ENCODE measurements at places on chromosomes 5 and 9.

- DNase-seq = no peak
Observed at GRCh38 chr9:34502471-34502870, 20.3 kb downstream of the ENHO start.

GRCh38 chr9:70144131-70144503 lies 100.5 kb downstream of the MAMDC2 start:
- no peak for DNase-seq

DNA sequence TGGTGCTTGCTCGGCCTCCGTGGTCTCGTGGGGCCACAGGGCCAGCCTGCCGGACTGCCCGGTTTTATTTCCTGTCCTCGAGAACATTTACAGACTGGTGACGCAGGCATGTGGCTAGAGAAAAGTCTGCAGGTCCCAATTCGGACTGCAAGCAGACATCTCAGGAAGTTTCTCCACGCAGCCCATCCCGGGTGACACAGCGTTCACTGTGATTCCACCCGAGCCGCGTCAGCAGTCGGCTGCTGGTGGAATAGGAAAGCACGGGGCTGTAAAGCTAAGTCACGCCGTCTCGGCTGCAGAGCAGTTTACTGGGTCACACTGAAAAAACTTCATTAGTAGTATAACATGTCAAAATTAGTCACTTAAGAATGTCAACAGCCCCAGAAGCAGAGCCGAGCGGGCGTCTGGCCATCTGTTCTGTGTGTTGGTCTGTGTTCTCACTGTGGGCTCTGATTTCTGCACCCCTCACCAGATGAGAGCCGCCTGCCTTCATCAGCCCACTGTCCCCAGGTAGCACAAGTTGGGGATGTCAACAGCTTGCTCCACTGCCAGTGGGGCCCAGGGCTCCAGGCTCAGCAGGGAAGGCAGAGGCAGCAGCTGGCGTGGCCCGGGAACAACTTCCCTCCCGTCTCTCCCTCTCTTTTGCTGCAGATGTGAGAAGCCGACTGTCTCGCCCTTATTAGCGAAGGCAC lies 363.7 kb downstream of the IRX2 start:
- DNase-seq = no peak

- DNase-seq = no peak
Observed at GRCh38 chr5:141084487-141084989, 9.9 kb upstream of the PCDHB2 start.

DNA sequence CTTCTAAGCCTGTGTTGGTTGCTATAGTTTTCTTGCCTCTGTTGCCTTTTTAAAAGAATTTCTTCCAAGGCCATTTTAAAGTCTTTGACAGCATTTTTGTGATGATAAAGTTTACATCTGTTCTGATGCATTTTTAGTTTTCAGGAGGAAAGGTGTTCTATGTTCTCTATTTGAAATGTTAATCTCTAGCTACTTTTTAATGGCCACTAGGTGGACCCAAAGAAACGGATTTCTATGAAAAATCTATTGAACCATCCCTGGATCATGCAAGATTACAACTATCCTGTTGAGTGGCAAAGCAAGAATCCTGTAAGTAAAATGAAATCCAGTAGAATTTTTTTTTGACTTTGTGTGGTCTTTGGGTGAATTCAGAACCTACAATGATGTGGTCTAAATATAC lies 60.2 kb downstream of the MELK start:
- no peak for DNase-seq

- no peak for DNase-seq
Observed at GRCh38 chr5:28729067-28729466, 1690.7 kb upstream of the CDH9 start.

- no peak for DNase-seq
Observed at GRCh38 chr5:88558366-88558765, 289.7 kb upstream of the TMEM161B start.

DNA sequence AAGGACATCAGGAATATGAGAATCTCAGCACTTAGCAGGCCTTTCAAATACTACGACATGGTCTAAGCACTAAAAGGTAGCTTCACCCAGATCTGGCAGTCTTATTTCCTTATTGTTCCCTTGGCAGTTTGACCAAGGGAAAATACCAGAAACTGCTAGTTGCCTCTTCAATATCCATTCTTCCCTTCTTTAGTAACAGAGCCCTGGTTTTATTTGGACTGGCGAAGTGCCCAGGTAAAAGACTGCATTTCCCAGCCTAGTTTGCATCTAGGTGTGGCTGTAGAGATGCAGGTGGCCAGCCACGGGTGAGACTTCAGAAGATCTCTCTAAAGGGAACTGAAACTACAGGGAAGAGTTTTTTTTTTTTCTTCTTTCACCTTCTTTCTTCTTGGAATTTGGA lies 21.6 kb downstream of the DMRT2 start:
- no peak for DNase-seq

DNA sequence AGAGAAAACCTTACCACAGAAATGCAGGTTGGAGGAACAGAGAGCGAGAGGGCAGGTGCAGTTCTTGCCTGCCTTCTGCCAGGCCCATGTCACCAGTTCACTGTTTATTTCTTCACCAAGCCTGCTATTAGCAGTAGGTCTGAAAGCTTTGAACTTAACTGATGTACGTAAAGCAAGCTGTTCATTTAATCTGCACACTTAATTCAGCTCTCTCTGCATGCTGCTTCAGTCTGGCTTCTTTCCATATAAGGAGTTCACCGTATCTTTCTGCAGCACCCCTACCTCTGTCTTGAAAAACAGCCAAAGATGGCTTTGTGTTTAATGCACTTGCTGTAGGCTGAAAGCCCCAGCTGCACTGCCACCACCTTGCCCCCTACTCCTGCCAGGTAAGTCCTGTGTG lies 205.1 kb downstream of the RAB3C start:
- DNase-seq = no peak

DNA sequence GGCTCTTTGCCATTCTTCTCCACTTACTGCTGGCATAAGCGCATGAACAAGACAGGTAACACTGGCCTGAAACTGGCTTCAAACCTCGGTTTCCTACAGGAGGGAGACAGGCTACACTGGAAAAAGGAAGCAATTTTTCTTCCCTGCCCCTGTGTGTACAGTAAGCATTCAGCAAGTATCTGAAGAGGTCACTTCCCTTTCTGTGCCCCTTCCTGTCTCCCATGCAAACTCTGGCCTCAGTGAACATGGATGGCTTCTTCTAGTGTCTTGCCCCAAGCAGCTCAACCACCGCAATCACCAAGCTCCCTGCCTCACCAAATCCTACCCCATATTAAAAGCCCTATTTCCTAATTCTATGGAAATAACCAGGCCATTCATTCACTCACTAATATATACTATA lies 42.4 kb downstream of the SERINC5 start:
- DNase-seq = no peak

DNA sequence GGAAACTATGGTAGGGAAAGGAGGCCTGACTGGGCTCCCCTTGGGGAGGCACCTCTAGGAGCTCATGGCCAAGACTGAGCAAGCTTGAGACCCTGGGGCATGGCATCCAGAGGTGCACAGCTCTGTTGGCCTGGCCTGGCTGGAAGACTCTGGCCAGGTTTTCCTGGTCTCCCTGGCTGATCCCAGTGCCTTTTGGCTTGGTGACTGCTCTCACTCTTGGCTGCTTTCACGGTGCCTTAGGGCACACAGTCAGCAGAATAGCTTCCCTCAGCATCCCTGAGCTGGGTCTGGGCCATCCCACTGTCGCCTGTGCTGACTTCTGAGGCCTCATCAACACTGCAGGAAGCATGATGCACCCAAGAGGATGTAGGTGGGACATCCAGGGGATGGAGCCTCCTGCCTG lies 13.4 kb upstream of the DELE1 start:
- DNase-seq = no peak

DNA sequence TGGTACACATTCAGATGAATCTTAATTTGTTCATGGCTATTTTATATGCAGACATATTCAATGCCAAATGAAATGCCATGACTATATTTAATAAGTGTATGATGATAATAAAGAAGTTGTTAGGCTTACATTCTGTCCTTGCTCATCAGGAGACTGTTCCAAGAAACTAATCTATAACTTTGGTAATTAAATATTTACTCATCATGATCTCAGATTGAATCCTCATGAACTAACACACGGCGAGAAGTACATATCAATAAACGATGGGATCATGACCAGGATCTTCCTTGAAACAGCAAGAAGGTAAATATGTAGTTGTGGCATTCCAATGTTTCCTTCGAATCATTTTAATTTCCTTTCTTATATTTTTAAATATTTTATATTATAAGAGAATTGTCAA lies 12.5 kb upstream of the AGGF1 start:
- DNase-seq = no peak

- no peak for DNase-seq
Observed at GRCh38 chr5:10556289-10556807, 7.5 kb upstream of the ANKRD33B start.

GRCh38 chr5:149001162-149001561 lies 61.7 kb downstream of the SH3TC2 start:
- DNase-seq = no peak

DNA sequence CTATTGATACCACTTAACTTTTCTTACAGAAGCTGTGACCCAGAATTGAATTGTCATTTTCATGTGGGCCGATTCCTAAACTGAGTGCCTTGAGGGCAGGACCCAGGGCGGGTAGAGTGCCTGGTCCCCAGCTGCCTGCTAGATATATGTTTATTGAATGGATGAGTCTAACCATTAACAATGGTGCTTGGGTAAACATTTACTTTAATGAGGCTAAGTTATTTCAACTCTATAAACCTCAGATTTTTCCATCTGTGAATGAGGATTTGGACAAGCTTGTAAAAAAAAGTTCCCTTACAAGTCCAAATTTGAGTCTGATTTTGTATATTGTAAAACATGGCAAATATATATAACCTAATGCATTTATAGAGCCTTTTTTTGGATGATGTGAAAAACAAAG lies 181.8 kb upstream of the ELL2 start:
- DNase-seq = no peak

GRCh38 chr9:119252671-119253299 lies 116.5 kb downstream of the BRINP1 start:
- no peak for DNase-seq

DNA sequence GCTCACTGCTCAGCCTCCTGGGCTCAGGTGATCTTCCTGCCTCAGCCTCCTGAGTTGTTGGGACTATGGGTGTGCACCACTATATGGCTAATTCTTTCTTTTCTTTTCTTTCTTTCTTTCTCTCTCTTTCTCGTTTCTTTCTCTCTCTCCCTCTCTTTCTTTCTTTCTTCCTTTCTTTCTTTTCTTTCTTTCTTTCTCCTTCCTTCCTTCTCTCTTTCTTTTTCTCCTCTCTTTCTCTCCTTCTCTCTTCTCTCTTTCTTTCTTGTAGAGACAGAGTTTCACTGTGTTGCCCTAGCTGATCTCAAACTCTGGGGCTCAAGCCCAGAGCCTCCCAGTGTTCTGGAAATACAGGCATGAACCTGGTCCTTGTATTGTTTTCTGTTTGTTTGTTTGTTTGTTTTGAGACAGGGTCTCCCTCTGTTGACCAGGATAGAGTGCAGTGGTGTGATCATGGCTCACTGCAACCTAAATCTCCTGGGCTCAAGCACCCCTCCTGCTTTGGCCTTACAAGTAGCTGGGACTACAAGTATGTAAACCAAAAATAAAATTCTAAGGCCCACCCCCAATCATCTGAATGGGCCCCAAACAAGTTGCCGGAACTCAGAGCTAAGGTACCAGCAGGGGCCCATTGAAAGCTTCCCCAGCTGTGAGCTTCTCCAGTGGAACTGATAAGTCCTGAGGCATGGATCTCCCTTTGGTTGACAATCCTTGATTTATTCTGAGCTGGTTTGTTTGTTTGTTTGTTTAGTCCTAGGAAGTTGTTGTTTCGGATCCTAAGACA lies 11.9 kb upstream of the BTF3 start:
- DNase-seq = no peak

DNA sequence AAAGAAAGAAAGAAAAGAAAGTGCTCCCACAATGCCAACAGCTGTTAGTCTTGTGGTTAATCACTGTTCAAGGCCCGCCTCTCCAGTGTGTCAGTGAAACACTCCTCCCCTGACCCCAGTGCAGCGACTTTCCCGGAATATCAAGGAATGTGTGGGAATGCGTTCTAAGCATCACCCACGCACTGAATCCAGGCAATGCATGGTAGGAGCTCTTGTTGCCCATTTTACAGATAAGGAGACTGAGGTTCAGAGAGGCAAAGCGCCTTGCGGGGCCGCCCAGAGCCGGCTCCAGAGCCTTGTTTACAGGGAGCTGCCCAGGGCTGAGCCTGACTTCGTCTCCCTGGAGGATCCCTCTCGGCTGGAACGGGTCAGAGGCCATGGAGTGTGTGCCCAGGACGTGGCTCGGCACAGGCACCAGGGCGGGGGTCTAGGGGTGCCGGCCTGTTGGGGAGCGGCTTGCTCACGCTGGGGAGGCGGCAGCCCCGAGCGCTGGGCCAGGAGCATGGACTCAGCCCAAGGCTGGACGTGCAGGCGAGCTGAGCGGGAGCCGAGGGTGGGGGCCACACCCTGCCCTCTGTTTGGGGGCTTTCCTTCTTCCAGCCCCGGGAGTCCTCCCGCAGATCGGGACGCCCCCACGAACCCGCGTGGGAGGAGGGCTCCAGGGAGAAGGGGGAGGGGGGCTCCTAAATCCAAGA lies 823 bp downstream of the ST6GALNAC6 start:
- no peak for DNase-seq

DNA sequence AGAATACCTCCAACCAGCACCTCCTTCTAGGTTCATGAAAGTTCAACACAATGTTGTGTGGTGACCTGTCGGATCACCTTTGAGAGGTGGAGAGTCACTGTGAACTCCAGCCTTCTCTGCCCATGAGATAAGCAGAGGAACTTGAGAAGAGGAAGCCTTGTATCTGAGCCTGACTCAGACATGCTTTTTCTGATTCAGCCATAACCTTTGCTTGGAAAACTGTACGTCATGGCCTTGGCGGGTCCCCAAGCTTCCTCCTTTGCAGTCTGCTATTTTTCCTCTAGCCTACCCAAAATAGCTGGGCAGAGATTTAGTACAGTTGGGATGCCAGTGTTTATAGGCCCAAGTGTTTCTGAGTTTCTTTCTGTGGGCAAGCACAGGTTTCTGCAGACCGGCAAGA lies 274.7 kb downstream of the CETN3 start:
- DNase-seq = no peak

DNA sequence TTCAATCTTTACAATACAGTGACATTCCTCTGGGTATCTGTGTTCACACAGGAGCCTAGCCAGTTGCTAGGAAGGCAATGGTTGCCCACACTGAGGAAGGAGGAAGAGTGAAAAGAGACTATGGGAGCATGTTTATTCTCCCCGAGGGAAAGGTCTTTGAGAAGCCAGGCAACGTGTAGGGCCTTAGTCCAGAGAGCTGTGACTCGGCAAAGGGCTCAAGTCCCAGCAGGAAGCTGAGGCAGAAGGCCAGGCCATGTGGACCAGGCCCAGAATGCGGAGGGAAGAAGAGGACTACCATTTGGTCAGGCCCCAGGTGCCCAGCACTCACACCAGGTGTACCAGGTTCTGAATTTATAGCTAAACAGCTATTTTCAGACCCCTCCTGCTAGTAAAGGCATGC lies 136.6 kb upstream of the DMAC1 start:
- no peak for DNase-seq

- no peak for DNase-seq
Observed at GRCh38 chr9:129140397-129141065, 29.3 kb downstream of the PTPA start.

- DNase-seq = no peak
Observed at GRCh38 chr9:120109242-120109641, 470.7 kb downstream of the CDK5RAP2 start.

GRCh38 chr5:142931896-142932686 lies 161.9 kb downstream of the ARHGAP26 start:
- DNase-seq = no peak
